ENCODE measurements at places on chromosomes 2 and 18.

DNA sequence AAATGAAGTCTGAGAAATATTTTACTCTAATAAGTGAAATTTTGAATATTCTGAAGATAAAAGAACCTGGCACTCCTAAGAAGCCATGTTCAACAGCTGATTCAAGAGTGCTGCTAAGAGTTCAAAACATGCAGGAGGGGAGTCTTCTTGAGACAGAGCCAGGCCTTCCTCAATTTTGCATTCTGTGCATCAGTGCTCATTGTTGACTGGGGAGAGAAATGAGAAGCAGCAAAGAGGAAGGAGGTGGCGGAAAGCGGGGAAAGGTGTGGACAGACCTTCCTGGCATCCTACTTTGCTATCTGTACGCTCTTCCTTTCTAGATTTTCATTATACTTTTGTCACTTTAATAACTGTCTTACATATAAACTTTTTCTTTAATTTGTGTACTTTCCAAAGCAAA, 29.7 kb upstream of the TXNDC2 start:
- no peak for DNase-seq

DNA sequence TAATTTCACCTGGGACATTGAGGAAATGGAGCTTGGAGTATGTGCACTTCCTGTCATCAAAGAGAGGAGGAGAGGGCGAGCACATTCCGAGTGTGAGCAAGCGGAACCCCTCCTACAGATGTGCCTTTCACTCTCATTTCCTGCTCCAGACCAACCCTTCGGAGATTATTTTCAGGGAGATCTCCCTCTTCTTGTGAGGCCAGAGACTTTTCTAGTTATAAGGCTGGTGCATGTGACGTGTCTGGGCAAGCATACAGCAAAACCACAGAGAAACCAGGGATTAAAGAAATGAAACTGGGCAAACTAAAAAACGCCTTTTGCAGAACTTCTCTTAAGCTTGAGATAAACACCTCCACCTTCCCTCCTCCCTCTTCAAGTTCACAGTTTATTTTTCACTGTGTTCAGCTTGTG, 409.2 kb upstream of the TCF4 start:
- DNase-seq = peak; percentile 46

DNA sequence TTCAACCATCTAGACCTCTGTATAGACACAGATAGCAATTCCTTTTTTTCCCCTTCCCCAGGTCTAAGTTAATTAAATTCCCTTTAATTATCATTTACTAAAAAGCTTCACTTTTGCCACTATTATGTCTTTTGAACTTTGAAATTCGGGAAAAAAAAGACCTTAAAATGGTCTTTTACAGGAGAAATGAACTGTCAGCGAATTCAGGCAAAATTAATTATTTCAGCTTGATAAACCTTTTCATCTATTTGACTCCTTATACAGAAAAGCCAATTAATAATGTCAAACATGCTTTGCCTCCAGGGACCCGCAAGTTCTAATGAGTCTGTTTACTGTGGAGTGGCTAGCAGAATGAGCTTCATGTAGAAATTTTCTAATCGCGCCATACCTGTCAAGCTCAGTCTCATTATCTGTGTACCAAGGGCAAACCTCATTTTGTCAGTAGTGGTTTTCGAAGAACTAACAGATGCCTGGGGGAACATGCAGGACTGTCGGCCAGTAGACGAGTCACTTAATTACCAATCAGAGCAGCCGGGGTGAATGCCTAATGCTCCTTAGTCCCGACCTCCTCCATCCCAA, 287.7 kb downstream of the INSIG2 start:
- DNase-seq = no peak

DNA sequence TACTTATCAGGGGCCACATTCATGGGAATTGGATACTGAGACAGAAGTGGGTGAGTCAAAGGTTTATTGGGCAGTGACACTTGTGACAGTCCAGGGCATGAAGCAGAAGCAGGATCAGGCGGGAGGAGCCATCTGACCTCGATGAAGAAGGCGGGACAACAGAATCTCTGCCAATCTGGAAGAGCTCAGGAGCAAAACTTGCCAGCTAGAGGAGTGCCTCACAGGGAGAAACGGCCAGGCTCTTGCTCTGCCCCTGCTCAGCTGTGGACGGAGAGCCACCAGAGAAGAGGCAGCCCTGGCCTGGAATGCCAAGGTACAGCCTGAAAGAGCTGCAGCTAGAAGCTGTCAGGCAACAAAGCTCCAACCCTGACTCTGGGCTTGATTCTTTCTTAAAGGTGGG, 16.9 kb downstream of the DAW1 start:
- DNase-seq = no peak

DNA sequence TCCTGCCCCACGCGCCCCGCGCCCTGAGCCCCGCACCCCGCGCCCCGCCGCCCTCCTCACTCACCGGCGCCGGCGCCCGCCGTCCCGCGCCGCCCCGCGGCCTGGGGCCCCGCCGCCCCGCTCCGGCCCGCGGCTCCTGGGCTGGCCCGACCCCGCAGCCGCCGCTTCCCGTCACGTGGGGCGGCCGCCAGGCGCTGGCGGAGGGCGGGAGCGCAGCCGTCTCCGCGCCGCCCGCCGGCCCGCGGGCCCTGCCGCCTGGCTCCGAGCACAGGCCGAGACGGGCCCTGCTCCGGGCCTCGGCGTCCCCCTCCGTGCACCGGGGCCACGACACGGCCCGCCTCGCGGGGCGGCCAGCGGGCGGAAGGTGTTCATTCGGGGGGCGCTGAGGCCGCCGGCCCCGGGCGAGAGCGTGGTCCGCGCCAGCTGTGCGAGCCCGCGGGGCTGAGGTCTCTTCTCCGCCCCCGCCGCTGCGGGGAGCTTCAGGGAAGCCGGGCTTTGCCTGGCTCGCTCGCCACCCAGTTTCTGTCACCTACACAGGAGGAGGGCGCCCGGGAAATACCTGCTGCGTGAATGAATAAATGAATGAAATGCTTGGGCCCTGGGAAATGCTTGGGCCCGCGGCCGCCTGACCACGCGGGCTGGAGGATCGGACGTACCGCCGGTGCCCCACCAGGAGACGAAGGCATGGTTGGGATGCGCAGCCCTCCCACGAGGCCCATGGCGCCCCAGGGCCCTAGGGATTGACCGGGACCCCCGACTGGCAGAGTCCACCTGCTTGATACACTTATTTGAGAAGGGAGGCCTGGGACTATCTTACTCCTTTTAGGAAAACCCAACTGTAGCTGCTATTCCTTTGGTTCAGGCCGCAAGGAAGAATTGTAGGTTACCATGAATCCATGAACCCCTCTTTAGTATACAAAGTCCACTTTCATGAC, at the start of gene TGFBRAP1:
Gene TGFBRAP1 (minus strand): TSS at position 175 of the 935 bp plus-strand sequence. CDS start 21,434 bp downstream, outside the sequence.
- DNase-seq = peak; percentile 72

GRCh38 chr2:145169285-145169684, 649.4 kb upstream of the ZEB2 start:
- DNase-seq = no peak

- DNase-seq = no peak
These were observed 2.4 kb downstream of the LRRFIP1 start for GRCh38 chr2:237629739-237630138.
